ENCODE measurements at places on chromosomes 13 and 19.
A peak's percentile ranks its signal among the peaks of the same experiment; 100 is the strongest.

GRCh38 chr19:45569619-45570421 is 14.8 kb downstream of the OPA3 start:
- peak; percentile 62 for DNase-seq

DNA sequence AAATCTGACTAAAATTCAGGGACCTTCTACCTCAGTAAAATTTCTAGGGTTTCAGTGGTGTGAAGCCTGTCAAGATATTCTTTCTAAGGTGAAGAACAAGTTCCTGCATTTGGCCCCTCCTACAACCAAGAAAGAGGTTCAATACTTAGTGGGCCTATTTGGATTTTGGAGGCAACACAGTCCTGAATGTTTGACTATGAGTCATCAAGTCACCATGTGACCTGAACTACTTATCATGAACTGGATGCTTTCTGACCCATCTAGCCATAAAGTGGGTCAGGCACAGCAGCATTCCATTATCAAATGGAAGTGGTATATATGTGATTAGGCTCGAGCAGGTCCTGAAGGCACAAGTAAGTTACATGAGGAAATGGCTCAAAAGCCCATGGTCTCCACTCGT is 163.0 kb upstream of the IRS2 start:
- DNase-seq: no peak

DNA sequence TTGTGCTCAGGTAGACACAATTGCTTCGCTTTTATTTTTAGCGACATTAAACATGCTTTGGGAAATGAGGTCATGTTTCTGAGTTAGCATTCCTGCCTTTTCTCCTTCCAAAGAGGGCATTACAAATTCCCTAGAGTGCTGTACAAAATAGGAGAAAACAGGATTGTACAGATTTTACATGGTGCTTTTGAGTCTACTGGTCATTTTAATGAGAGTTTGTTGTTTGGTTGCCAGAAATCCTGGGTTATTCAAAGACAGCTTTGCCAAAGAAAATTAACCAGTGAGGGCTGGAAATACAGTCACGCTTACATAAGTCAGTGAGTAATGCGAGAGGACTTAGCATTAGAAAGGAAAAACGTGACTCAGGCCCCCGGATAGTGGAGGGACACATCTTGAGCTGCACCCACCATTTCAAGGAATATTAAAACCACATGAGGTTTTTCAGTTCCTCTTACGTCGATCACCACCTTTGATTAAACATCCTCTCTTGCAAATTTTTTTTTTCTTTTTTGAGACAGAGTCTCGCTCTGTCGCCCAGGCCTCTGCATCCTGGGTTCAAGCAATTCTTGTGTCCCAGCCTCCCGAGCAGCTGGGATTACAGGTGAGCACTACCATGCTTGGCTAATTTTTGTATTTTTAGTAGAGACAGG is 55.4 kb downstream of the SACS start:
- DNase-seq: no peak

GRCh38 chr13:77696006-77696878 is 1.2 kb upstream of the SLAIN1 start:
- DNase-seq: no peak

- no peak for DNase-seq
Measured at GRCh38 chr19:16455489-16455888, 16.3 kb downstream of the EPS15L1 start.

DNA sequence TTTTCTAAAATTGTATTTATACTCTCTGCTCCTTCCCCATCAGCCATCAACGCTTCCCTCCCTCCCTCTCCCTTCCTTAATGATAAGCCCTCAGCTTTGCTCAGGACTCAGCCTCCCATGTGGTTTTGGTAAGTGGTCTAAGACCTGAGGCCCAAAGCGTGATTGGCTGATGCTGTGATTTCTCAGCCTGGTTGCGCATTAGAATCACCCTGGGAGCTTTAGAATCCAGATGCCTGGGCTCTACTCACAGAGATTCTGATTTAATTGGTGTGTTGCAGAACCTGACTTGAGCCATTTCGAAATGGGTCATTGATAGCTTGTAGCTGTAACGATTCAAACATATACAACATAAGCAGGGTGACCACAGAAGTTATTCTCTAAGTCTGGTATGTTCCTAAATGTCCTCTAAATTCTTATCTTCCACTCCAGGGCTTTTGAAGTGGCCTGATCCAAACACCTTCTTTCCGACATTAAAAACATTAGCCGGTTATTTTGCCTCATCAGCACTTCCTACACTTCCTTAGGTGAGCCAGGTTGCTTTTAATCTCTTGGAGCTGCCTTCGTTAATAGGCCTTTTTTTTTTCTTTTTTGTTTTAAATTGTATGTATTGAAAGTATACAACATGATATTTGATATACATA is 60.6 kb downstream of the LRCH1 start:
- no peak for DNase-seq

- DNase-seq: no peak
Measured at GRCh38 chr19:16040642-16041041, 35.7 kb upstream of the TPM4 start.

DNA sequence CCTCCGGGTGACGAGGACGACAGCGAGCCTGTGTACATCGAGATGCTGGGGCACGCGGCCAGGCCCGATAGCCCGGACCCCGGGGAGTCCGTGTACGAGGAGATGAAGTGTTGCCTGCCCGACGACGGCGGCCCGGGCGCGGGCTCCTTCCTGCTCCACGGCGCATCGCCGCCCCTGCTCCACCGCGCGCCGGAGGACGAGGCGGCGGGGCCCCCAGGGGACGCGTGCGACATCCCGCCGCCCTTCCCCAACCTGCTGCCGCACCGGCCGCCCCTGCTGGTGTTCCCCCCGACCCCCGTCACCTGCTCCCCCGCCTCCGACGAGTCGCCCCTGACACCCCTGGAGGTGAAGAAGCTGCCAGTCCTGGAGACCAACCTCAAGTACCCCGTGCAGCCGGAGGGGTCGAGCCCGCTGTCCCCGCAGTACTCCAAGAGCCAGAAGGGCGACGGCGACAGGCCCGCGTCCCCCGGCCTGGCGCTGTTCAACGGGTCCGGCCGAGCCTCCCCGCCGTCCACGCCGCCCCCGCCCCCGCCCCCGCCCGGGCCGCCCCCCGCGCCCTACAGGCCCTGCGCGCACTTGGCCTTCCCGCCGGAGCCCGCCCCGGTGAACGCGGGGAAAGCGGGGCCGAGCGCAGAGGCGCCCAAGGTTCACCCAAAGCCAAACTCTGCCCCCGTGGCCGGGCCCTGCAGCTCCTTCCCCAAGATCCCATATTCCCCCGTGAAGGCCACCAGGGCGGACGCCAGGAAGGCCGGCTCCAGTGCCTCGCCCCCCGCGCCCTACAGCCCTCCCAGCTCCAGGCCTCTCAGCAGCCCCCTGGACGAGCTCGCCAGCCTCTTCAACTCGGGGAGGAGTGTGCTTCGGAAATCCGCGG is 511.3 kb downstream of the MYO16 start:
- no peak for DNase-seq

GRCh38 chr13:57739543-57740190 is 108.1 kb downstream of the PCDH17 start:
- no peak for DNase-seq

- DNase-seq: no peak
Measured at GRCh38 chr13:98781045-98781444, 28.6 kb upstream of the SLC15A1 start.

- no peak for DNase-seq
Measured at GRCh38 chr13:101773062-101773461, 320.6 kb downstream of the ITGBL1 start.

DNA sequence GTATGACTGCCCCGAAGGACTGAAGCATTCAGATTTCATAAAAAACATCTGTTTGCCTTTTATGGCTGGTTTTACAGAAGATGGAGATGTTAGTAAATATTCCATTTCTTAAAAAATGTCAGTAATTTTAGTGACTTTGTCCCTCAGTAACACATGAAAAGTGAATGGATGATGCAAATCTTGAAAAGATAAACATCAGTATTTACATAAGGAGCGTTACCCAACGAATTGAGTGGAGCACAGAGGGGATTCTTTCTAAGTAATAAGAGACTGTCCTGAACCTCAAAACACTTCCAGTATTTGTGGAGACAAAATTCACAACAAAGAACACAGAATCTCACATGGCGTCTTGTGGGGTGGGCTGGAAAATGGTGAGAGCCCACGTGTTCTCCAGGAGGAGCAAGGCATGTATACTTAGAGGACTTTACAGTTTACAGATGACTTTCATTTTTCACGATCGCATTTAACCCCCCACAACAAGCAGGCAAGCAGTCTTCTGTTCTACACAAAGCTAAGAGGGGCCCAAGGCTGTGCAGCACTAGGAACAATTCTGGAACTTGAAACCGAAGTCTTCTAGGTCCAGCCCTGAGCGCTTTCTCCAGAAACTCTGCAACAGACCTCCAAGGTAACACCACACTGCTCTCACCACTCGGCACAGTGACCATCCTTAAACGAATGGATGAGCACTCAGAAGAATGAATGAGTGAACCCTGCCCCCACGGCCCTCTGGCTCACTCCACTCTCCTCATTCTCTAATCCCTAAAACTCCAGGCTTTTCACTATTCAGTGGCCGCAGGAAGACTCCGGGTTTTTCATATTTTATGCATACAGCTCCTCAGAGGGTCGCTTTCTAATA is 709.8 kb downstream of the UQCRFS1 start:
- no peak for DNase-seq

DNA sequence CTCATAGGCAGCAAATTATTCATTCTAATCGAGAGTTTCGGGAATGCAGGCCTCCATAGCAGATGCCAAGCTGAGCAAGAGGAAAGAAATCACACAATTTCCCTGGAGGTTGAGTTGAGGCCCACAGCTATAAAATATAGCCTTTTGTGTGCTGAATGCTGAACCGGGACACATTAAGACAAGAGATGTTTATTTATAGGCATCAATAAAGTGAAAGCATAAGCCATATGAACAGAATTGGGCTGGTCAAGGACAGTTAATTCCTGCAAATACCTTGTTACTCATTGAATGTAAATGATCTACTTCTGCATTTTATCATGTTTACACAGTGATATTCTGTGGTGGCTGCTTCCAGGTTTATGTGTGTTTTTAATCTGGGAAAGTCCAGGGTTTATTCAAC is 461.7 kb downstream of the KLF12 start:
- DNase-seq: no peak

GRCh38 chr13:33355201-33355895 is 69.8 kb upstream of the STARD13 start:
- no peak for DNase-seq

GRCh38 chr19:14821937-14822336 is 13.0 kb downstream of the OR7A5 start:
- no peak for DNase-seq

DNA sequence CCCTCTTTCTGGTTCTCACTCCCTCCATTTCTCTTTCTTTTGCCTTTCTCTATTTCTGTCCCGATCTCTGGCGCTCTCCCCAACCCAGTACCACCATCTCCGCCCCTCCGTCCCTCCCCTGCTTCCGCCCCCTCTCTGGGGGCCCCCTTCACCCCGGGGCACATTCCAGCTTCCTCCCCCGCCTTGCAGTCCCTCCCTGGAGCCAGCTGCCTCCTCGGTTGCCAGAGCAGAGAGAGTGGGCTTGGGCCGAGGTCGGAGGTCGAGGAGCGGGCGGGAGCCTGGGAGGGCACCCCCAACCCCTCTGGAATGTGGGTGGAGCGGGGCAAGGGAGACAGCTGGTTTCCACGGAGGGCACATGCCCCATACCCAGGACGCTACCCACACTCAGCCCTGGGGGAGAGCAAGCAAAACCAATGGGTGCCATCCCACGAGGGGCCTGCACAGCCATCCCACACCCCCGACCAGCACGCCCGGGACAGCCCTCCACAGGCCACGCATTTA is 6.5 kb upstream of the CIRBP start:
- no peak for DNase-seq

GRCh38 chr19:15400521-15401396 is 18.0 kb downstream of the AKAP8L start:
- no peak for DNase-seq

DNA sequence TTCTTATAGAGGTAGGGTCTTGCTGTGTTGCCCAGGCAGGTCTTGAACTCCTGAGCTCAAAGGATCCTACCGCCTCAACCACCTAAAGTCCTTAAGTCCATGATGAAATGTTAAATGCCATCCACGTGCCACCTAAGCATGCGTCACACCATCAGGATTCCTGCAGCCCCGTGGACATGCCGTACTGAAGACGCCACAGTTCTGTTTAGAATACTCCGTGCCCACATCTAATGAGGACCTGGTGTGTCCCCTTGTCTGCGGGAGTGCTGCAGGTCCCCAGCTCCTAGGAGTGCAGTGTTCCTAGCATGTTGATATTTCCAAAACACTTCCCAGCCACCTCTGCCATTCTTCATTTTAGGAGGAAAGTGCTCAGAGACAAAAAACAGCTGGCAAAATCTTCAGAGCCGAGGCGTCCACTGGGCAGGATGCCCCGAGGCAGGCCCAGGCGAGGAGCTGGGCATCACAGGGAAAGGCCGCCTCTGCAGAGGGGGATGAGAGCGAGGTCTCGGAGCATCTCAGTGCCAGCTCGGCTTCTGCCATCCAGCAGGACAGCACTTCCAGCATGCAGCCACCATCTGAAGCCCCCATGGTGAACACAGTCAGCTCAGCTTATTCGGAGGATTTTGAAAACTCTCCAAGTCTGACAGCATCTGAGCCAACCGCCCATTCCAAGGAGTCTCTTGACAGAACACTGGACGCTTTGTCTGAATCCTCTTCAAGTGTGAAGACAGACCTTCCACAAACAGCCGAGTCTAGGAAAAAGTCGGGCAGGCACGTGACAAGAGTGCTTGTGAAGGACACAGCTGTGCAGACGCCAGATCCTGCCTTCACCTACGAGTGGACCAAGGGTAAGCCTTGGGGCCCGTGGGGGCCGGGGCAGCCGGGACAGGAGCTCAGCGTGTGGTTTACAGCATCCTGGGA is 13.2 kb downstream of the C19orf44 start:
- DNase-seq: peak; percentile 92

DNA sequence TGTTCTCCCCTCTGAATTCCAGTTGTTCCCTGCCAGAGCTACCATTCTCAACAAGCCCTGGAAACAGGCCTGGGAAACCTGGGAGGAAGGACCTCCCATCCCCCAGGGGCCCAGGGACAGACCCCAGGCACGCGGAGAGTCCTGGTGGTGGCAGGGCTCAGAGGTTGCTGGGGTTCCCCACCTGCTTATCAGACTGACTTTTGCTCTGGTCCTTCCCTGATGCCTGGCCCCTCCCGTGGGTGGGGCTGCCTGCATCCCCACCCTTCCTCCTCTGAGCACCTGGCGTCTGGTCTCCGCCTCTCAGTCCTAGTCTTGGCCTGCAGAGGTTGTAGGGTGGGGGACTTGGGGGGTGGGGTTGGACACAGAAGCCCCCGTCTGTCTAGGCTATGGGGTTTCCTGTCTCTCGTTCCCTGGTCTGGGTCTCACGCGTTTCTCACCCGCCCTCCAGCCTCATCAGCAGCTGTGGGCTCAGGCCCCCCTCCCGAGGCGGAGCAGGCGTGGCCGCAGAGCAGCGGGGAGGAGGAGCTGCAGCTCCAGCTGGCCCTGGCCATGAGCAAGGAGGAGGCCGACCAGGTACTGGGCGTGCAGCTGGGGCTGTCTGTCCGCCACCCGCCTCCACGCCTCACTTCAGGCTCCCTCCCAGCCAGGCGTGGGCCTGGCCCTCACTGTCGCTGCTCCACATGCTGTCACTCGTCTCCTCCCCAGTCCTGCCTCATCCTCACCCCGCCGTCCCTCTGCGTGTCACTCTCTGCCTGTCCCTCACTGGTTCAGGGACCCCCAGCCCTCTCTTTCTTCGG is 13.6 kb downstream of the EPN1 start:
- DNase-seq: peak; percentile 67

GRCh38 chr19:18287836-18288772 is 6.7 kb upstream of the JUND start:
- no peak for DNase-seq

Measured in posterior cingulate gyrus (tissue), 11 donors.